ENCODE measurements at places on chromosomes 16 and 17. TPM values are rescaled to one million over a fixed set of nuclear protein-coding genes. Genes with fewer than 3 reads are reported as not detected.

DNA sequence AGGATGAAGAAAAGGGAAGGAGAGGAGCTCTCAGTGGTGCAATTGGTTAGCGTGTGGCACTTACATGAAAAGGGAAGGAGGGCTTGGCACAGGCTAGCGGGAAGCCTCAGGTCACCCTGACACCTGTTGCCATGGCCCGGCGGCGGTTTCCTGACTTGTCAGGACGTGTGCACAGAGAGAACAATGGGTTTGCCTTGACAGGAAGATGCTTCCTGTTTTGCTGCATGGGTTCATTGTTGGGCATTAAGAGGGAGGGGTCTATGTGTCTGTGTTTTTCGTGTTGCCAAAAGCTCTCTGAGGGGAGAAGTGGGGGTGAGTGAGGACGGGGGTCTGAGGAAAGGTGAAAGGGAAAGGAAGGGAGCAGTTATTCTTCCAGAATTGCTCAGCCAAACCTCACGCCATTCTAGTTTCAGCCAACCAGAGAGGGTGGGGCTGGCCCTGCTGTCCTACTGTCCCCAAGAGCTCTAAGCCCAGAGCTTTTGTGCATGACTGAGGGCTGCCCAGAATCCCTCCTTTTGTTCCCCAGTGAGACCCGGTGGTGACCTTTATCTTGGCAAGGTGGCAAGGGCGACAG is 17.1 kb upstream of the CCR7 start:
- no peaks in the 10 kb centered on the region for H3K27me3 ChIP-seq
- H3K36me3 ChIP-seq: no peaks in the 10 kb centered on the region
- peak; percentile 70 for DNase-seq

DNA sequence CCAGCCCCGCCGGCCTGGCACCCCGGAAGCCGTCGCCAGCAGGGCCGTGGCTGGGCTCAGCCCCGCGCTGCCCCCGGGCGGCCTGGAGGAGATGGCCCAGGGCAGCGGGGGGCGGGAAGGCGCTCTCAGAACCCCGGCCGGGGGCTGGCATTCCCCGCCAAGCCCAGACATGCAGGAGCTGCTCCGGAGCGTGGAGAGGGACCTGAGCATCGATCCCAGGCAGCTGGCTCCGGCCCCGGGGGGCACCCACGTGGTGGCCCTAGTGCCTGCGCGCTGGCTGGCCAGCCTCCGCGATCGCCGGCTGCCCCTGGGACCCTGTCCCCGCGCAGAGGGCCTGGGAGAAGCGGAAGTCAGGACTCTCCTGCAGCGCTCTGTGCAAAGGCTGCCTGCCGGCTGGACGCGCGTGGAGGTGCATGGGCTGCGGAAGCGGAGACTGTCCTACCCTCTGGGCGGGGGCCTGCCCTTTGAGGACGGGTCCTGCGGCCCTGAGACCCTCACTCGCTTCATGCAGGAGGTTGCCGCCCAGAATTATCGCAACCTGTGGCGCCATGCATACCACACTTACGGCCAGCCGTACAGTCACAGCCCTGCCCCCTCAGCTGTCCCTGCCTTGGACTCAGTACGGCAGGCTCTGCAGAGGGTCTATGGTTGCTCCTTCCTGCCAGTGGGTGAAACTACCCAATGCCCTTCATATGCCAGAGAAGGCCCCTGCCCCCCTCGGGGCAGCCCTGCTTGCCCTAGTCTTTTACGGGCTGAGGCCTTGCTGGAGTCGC is 551 bp downstream of the WDR81 start:
- peaks cover 43% of the 10 kb centered on the region for H3K4me1 ChIP-seq
- H3K4me3 ChIP-seq: peak overlapping the region; percentile 79
- H3K36me3 ChIP-seq: peaks cover 24% of the 10 kb centered on the region
- peak overlapping the region; percentile 76 for H3K27ac ChIP-seq
- H3K27me3 ChIP-seq: no peaks in the 10 kb centered on the region

- peak overlapping the region; percentile 74 for H3K4me3 ChIP-seq
- H3K4me1 ChIP-seq: peaks cover 41% of the 10 kb centered on the region
- DNase-seq: peak; percentile 88
- H3K27me3 ChIP-seq: no peaks in the 10 kb centered on the region
- no peaks in the 10 kb centered on the region for H3K36me3 ChIP-seq
Observed at GRCh38 chr16:49856672-49857330, 889 bp upstream of the ZNF423 start.

DNA sequence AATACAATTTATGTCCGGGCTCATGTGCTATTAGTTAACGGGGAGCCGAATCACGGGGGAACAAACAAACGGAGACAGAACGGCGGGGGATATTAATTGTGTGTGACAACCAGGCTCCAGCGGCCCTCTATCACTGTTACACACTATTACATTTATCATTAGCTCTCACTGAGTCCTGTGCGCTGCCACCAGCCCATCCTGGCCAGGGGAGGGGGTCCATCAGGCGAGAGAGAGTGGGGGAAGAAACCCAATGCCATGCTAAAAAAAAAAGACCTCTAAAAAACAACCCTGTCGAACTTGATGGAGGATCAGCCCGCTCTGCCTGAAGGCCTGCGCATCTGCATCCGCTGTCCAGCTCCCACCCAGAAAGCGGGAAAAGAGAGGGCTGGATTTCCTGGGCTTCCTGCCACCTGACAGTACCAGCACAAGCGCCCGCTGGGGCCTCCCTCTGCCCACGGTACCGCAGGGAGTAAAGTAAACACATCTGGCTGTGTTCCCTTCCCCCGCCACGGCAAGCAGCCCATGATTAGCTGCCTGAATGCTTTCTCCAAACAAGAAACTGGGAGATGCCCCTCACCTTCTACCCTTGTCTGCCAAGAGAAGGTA is 41.7 kb downstream of the PIPOX start:
- H3K27ac ChIP-seq: no peak overlapping the region
- no peaks in the 10 kb centered on the region for H3K4me1 ChIP-seq
- no peak overlapping the region for H3K4me3 ChIP-seq
- H3K36me3 ChIP-seq: peaks cover 92% of the 10 kb centered on the region

DNA sequence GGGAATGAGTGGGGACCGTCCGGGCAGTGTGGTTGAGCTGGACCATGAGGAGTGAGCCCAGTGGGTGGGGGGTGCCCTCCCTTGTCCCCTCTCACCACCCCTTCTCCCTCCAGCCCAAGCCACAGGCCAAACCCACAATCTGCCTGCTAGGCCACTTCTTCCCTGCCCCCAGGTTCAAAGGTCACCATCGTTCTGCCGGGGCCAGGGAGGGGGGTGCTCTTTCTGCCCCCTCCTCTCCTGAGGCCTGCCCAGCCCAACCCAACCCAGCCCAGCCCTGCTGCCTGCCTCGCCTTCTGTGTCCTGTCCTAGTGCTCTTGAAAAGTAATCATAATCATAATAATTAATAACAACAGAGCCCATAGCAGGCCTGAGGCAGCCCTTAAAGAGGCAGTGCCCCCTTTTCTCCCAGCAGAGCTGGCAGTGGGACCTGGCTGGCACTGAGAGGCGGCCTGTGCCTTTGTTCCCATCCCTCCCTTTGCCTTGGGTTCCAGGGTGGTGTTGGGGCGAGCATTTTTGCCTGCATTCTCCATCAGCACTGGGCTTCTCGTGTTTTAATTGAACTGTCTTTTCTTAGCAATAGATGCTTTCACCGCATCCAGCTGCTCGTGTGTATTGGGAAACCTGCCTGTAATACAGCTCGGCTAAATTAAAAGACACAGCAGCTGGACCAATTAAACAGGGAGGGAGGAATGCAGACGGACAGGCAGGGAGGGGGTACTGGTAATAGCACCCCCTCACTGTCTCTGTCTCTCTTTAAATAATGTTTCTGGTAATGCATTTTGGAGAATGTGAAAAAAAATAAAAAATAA is 46.8 kb downstream of the SREBF1 start:
- peak overlapping the region; percentile 54 for H3K27ac ChIP-seq
- H3K4me3 ChIP-seq: no peak overlapping the region
- no peaks in the 10 kb centered on the region for H3K27me3 ChIP-seq
- H3K4me1 ChIP-seq: peaks cover 41% of the 10 kb centered on the region

FBXW10B gene
- polyA plus RNA-seq: 0.80 TPM

- H3K27ac ChIP-seq: no peak overlapping the region
- no peaks in the 10 kb centered on the region for H3K4me1 ChIP-seq
- H3K27me3 ChIP-seq: no peaks in the 10 kb centered on the region
- no peak overlapping the region for H3K4me3 ChIP-seq
Observed at GRCh38 chr16:52773026-52773425, 226.1 kb upstream of the TOX3 start.

All from heart left ventricle (tissue), 16 donors.